ENCODE measurements at places on chromosomes 5 and 9. TPM values are rescaled to one million over a fixed set of nuclear protein-coding genes. Genes with fewer than 3 reads are reported as not detected.

DNA sequence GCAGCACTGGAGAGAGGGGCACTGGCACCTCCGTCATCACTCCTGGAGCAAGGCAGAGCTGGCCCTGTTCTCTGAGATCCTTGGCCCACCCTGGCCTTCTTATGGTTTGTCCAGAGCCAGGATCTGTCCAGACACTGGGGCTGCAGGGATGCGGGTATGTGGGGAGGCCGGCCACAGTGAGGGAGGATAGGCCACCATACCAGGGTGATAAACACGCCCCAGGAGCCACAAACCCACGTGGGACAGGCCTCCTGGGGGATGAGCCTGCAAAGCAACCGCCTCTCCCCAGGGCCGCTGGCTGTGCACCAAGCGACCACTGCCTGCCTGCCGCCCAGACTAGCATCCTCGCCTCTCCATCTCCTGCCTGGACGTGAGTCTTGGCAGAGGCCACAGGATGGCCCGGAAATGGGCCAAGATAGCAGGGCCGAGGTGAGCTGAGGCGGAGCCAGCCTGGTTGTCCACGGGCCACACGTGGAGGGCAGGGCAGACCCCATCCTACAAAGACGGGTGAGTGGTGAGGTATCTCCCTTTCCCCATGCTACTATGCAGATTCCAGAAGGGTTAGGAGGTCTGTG is 4.5 kb downstream of the OBP2A start:
- no peak for DNase-seq

Gene TICAM2
- total RNA-seq, result 1.2 TPM

DNA sequence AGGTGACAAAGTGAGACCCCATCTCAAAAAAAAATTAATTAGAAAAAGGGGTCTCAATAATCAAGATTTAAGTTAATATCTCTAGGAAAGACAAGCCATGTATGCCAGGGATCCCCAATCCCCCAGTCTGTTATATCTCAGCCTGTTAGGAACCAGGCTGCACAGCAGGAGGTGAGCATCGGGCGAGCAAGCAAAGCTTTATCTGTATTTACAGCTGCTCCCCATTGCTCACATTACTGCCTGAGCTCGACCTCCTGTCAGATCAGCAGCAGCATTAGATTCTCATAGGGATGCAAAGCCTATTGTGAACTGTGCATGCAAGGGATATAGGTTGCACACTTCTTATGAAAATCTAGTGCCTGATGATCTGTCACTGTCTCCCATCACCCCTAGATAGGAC is 116.8 kb downstream of the TARS1 start:
- no peak for DNase-seq

DNA sequence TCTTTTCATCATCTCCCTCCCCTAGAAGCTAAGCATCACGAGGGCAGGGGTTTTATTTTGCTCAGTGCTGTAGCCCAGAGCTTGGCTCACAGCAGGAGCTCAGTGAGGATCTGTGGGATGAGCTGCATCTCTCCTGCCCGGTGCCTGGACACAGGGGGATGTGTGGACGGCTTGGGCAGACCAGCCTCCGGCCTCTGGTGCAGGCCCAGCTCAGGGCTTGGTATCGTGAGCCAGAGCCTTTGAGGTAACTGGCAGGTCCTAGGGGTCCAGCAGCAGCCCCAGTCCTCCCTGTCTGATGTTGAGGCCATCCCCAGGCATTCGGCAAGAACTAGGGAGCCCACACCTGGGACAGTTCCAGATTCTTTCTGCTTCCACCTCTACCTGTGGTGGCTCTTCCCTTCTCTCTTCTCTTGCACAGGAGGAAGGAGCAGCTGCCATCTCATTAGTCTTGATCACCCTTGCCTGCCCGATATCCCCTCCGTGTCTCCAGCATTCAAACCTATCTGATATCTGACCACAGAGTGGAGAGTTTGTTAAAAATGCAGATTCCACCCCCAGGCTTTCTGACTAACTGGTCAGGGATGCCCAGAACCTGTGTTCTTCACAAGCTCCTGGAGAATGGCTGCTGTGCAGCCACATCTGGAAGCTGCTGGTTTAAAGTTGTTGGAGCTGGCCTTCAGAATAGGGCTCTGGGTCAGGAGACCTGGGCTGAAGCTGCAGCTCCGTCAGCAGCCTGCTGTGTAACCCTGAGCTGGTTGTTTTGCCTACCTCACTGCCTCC is 7.9 kb upstream of the SLC6A7 start:
- no peak for DNase-seq

- DNase-seq, result no peak
Measured at GRCh38 chr5:168408561-168409305, 77.5 kb upstream of the RARS1 start.

DNA sequence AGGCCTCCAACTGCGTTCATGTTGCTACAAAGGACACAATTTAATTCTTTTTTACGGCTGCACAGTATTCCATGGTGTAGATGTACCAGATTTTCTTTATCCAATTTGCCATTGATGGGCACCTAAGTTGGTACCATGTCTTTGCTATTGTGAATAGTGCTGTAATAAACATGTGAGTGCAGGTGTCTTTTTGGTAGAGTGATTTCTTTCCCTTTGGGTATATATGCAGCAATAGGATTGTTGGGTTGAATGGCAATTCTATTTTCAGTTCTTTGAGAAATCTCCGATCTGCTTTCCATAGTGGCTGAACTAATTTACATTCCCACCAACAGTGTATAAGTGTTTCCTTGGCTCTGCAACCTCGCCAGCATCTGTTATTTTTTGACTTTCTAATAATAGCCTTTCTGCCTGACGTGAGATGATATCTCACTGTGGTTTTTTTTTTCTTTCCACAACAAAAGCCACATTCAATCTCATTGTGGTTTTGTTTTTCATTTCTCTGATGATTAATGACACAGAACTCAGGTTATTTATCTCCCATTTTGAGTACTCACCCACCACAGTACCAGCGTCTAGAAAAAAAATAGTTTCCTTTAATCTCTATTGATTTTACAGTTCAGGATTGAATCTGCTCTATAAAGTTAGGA is 21.9 kb downstream of the ARRDC3 start:
- DNase-seq, result no peak
